ENCODE measurements at places on chromosomes 3 and 15.

DNA sequence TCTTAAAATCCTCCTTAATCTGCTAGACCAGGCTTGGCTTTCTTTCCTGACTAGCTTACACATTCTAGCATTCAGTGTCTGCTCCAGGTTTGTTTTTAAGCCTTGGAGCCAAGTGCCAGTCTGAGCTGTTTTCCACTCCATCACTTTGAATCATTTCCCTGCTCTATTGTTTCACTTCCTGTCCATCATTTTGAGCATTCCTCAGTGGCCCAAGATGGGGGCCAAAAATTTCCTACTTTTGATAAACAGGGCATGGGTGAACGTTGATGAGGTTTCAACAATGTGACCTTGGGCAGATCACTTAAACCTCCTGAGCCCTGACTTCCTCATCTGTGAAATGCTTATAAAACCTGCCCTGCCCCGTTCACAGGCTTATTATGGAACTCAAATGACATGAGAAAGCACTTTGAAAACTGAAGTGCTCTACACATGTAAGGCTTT lies 4.4 kb downstream of the CYP19A1 start:
- no peak for DNase-seq

DNA sequence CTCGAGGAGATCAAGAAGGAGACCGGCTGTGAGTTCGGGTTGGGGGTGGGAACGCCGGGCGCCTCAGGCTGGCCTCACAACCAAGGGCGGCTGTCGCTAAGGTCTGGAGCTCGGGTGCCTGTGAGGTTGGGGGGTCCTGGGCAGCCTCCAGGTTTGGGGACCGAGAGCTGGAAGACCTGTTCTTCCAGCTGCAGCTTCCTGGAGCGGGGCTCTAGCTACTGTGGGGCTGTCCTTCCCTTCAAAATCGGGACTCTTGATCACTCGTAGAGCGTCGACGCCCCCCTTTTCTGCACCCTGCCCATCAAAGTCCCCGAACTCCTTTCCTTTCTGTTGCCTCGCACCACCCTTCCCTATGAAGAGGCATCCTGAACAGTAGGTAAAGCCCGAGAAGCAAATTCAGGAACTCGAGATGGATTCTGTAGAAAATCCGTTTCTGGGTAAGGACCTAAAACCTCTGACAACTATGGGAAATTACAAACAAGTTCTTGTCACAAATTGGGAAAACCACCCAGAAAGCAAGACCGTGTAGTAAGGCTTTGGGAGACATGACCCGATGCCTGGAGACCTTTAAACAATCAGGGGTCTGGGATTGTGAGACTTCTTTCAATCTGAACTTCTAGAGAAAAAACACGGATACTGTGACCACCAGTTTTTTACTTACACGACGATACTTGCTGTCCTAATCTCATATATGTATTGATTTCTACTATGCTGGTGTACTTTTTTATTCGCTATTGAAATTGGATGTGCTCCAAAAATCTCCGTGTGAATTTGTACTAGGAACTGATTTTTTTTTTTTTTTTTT lies 556 bp downstream of the CHP1 start:
- DNase-seq: no peak

GRCh38 chr3:108966773-108967172 lies 13.1 kb upstream of the GUCA1C start:
- DNase-seq: no peak

DNA sequence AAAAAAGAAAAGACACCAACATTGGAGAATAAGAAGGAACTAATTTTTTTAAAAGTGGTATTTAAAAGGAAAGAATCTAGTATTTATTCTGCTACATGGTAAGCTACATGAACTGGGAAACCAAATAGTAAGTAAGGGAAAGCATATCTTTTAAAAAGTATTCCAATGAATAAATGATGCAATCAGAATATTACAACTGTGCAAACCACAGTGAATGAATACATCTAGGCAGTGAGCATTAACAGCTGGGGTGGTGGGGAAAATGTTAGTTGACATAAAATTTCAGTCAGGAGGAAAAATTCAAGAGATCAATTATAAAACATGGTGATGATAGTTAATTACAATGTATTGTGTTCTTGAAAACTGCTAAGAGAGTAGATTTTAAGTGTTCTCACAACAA lies 16.9 kb downstream of the ICE2 start:
- no peak for DNase-seq

GRCh38 chr3:33826688-33827087 lies 28.3 kb downstream of the PDCD6IP start:
- no peak for DNase-seq

GRCh38 chr3:72590732-72591221 lies 257.5 kb downstream of the SHQ1 start:
- DNase-seq: no peak

DNA sequence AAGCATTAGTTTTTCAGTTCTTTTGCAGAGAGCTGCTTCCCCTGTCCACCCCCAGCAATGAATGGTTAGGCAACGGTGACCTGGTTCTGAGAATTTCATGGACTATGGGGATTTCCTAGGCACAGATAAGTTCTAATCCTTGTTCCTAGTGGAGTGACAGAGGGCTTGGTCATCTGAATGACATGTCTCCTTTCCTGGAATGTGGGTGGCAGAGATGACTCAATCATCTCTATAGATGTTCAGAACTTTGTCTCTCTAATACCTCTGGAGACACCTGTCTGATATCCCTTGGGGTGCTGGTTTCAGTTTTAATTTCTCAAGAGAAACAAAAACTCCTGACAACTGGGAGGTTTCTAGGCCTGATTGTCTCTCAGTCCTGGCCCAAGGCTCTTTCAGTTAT lies 10.4 kb downstream of the PLA2G4E start:
- DNase-seq: no peak

DNA sequence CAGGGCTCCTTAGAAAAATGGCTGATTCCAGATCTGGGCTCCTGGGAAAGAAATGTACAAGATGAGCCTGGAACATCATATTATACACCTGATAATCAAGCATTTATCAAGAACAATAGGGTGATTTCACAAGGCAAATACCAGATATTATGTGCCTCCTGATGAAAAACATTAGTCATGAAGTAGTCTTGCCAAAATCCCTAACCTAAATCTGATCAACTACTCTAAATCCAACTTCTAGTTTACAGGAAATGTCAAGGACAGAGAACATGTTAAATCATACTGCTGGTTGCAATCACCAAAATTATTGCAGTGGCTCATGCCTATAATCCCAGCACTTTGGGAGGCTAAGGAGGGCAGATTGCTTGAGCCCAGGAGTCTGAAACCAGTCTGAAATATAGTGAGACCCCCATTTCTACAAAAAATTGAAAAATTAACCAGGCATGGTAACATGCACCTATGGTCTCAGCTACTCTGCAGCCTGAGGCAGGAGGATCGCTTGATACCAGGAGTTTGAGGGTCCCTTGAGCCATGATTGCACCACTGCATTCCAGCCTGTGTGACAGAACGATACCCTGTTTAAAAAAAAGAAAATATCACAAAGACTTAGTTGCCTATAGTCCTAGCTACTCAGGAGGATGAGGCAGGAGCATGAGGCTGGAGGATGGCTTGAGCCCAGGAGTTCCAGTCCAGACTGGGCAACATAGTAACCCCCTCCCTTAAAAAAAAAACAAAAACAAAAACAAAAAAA lies 34.9 kb upstream of the ATP13A3 start:
- DNase-seq: no peak

GRCh38 chr3:189622629-189623028 lies 8.6 kb upstream of the TP63 start:
- no peak for DNase-seq

DNA sequence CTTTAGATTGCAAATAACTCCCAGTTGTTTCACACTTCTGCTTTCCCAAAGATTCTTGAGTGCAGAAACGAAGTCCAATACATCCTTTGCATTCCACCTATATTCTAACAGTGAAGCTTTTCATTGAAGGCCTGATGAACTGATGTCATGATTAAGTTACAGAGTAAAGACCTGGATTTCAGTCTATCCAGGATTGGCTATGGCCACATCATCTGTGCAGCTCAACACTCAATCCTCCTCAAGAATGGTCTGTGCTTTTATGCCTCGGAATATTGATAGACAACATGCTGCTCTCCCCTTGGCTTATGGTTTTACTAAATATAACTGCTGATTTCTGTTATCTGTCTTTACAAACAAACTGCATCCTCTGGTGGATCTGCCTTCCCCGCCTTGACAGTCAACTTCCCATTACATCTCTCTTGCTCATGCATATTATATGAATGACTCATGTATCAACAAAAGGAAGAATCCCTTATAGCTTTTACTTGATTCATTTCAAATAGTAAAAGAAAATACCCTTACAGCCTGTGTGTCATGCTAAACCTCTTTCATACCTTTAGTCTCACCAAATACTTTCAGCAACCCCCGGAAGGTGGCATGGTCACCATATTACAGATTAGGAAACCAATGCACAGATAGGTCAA lies 59.5 kb downstream of the SCN11A start:
- no peak for DNase-seq

DNA sequence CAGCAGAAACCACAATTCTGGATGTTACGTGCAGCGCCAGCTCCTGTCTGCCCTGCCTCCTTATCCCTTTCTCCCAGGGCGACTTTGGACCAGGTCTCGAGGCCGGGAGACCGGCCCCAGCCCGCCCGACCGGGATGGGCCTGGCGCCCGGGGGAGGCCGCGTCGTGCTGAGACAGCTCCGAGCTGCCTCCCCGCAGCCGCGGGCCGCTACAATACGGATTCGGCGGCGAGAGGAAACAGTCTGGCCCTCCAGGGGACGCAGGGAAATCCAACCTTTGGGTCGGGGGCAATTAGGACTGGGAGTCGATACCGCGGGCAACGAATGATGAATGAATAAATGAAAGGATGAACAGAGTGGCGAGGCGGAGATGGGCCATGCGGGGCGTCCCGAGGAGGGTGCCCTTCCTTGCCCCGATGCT lies 537 bp downstream of the GRAMD2A start:
- DNase-seq: no peak

- no peak for DNase-seq
These were observed 117.9 kb upstream of the UBE2E2 start for GRCh38 chr3:23085261-23085660.
